Activated T-helper 2 cell treated with anti-CD3 and anti-CD28 coated beads, Interferon-gamma antibody, Interleukin-2, Interleukin-4, amounts not matched to agents 10 μg/mL and 5 μg/mL and 100 μg/mL, durations not matched to agents 14 hours and 24 hours and 36 hours (primary cell): ENCODE measurements at places on chromosomes 1 and 21.
A peak's percentile ranks its signal among the peaks of the same experiment; 100 is the strongest.

GRCh38 chr21:45209046-45209445 lies 78.6 kb downstream of the POFUT2 start:
- no peak for DNase-seq

DNA sequence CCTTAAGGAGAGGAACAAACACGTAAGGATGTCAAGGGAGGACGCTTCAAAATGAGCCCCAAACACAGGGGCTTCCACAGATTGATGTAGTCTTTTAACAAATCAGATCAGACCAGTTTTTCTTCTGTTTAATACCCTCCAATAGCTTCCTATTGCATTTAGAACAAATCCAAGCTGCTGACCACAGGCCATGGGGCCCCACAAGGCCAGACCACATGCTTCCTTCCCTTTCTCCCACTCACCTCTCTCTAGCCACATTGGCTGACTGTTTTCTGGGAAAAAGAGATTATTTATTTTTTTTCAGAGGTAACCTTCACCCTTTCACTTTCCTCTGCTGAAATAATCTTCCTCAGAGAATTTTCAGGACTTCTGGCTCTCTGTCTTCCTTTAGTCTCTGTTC lies 380.6 kb downstream of the SIPA1L2 start:
- DNase-seq = no peak

DNA sequence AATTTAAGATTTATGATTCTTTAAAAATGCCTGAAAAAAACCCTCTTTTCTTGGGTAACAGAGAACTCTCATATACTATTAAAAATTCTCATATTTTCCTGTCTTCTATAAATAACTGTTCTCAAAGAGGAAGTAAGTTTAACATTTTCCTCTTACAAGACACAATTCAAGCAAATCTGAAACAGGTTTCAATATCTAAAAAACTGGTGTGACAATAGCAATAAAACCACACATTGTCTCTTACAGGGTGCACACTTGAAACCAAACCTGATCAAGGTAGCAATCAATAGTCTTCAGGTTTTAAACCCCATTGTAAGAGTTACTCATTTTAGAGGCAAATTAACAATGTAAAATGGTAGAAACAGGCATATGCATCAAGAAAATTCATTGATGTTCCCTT lies 28.0 kb downstream of the FUBP1 start:
- DNase-seq = no peak

DNA sequence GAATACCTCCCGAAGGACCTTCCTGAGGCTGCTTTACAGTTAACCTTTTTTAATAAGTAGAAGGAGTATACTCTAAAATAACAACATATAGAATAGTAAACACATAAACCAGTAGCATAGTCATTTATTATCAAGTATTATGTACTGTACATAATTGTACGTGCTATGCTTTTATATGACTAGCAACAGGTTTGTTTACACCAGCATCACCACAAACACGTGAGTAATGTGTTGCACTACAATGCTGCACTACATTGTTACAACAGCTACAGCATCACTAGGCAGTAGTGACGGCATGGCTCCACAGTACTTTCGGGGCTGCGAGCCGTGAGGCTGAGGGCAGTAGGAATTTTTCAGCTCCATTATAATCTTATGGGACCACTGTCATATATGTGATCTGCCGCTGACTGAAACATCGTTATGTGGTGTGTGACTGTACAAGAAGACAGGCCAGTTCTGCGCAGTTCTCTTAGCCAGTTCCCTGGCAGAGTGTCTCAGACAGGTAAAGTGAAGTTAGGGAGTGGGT lies 82.8 kb upstream of the LRRC8D start:
- DNase-seq = no peak

GRCh38 chr1:161000736-161001480 lies 20.0 kb downstream of the F11R start:
- DNase-seq = no peak

DNA sequence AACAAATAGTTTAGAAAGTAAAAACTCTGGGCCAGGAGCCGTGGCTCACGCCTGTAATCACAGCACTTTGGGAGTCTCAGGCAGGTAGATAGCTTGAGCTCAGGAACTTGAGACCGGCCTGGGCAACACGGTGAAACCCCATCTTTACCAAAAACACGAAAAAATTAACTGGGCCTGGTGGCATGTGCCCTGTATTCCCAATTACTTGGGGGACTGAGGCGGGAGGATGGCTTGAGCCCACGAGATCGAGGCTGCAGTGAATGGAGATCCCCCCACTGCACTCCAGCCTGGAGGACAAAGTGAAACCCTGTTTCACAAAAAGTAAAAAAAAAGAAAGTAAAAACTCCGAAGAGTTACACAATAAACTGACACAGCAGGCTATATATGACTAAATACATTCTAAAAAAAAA lies 10.6 kb downstream of the CEP170 start:
- DNase-seq = no peak

GRCh38 chr1:7250597-7251453 lies 465.6 kb downstream of the CAMTA1 start:
- no peak for DNase-seq

DNA sequence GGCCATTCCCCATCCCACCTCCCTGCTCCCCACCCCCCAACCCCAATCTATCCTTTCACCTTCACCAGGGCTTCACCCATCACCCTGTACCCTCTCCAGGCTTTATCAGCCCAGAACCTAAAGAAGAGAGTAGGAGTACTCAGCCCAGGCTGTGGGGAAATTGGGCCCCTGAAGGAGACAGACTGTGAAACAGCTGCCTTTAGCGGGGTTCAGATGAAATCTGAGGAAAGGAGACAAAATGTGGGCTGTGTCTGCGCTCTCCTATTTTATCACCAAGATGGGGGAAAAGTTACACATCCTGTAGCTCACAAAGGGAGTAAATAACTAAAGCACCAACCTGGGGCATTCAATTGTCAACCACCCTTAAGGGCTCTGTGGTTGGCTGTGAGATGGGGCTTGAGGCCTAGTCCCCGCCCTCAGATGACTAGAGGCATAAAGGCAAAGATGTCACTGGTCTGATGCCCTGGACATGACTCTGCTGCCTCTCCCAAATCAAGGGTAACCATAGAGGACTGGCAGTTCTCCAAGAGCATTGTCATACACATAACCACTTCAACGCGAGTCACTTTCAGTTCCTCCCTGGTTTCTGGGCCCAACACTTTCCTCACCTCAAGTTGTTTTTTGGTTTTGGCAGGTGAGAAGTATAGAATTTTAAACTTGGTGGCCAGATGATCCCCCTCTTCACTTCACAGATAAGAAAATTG lies 30.0 kb downstream of the SLC27A3 start:
- DNase-seq = peak; percentile 55

GRCh38 chr1:84385347-84385746 lies 12.9 kb upstream of the DNASE2B start:
- no peak for DNase-seq

GRCh38 chr1:34982820-34983376 lies 2.2 kb downstream of the TMEM35B start:
- no peak for DNase-seq

GRCh38 chr1:119141020-119141424 lies 569 bp upstream of the WARS2 start:
- peak; percentile 36 for DNase-seq

GRCh38 chr1:202708456-202709275 lies 1.6 kb downstream of the SYT2 start:
- DNase-seq = no peak

GRCh38 chr1:116931016-116931918 lies 21.6 kb downstream of the PTGFRN start:
- DNase-seq = no peak

GRCh38 chr1:6831366-6831765 lies 46.1 kb downstream of the CAMTA1 start:
- no peak for DNase-seq

GRCh38 chr1:151221616-151222015 lies 23.3 kb downstream of the PIP5K1A start:
- DNase-seq = no peak

- DNase-seq = no peak
These were observed 56.5 kb downstream of the WLS start for GRCh38 chr1:68175621-68176398.

DNA sequence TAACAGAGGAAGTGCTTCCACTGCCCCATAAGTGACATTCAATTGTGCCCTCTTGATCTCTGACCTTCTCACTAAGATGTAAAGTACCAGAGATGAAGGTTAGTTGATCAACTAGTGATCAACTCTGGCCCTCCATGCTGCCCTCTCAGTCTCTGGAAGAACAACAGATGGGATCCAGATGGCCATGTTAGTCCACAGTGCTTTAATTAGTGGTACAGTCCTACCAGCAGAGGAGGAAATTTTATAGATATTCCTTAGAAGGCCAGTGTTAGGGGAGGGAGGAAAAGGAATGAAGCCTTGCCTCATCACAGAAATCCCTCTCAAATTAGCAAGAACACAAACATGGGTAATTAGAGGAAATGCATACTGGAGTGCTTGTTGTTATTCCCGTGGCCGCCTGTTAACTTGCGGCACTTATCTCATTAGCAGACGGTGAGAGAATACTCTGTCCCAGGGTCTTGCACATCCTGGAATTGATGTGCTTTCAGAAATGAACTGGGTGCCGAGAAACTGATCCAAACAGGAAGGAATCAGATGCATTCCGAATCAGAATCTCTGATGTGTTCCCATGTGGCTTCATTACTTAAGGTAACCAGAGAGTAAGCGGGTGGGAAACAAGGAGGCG lies 91.1 kb upstream of the RGS4 start:
- no peak for DNase-seq

GRCh38 chr1:172145231-172145651 lies 275.2 kb upstream of the C1orf105 start:
- DNase-seq = no peak

DNA sequence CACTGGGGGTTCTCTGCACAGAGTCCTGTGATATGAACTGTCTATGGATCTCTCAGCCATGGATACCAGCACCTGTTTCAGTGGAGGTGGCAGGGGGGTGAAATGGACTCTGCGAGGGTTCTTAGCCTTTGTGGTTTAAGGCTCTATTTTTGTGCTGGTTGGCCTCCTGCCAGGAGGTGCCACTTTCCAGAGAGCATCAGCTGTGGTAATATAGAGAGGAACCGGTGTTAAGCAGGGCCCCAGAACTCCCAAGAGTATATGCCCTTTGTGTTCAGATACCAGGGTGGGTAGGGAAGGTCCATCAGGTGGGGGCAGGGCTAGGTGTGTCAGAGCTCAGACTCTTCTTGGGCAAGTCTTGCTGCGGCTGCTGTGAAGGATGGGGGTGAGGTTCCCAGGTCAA lies 330.0 kb upstream of the PLD5 start:
- DNase-seq = no peak

DNA sequence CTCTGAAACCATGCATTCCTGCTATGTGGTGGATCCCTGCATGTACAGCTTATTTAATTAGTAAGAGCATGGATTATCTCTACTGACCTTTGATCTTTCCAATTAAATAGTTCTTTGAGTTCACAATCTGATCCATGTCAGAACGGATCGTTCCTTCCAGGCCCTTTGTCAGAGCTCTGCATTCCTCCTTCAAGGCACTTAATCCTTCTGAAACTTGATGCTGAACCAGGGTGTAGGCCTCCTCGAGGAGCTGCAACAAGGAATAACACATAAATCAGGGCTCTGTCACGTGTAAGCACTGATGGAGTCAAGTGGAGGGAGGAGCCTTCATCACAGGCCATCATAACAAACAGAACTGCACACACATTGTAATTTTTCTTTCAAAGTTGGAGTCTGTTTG lies 68.4 kb upstream of the EDEM3 start:
- no peak for DNase-seq

- no peak for DNase-seq
These were observed 169.5 kb upstream of the USP24 start for GRCh38 chr1:55384637-55385036.
